ENCODE measurements at places on chromosomes 3 and 15. TPM values are rescaled to one million over a fixed set of nuclear protein-coding genes. Genes with fewer than 3 reads are reported as not detected.
A peak's percentile ranks its signal among the peaks of the same experiment; 100 is the strongest.

GRCh38 chr3:70042641-70043040 lies 43.1 kb downstream of the SAMMSON start:
- H3K4me3 ChIP-seq, result no peak overlapping the region
- no peak for DNase-seq
- H3K27me3 ChIP-seq, result no peaks in the 10 kb centered on the region
- H3K36me3 ChIP-seq, result no peaks in the 10 kb centered on the region
- peak overlapping the region; percentile 33 for H3K27ac ChIP-seq

DPH6 gene
- total RNA-seq, result 9.0 TPM

GRCh38 chr15:52257734-52258062 lies 37.9 kb downstream of the MYO5C start:
- no peak overlapping the region for H3K27ac ChIP-seq
- H3K4me3 ChIP-seq, result no peak overlapping the region
- no peaks in the 10 kb centered on the region for H3K36me3 ChIP-seq
- DNase-seq, result no peak
- H3K27me3 ChIP-seq, result no peaks in the 10 kb centered on the region
- H3K4me1 ChIP-seq, result peaks cover 19% of the 10 kb centered on the region

DNA sequence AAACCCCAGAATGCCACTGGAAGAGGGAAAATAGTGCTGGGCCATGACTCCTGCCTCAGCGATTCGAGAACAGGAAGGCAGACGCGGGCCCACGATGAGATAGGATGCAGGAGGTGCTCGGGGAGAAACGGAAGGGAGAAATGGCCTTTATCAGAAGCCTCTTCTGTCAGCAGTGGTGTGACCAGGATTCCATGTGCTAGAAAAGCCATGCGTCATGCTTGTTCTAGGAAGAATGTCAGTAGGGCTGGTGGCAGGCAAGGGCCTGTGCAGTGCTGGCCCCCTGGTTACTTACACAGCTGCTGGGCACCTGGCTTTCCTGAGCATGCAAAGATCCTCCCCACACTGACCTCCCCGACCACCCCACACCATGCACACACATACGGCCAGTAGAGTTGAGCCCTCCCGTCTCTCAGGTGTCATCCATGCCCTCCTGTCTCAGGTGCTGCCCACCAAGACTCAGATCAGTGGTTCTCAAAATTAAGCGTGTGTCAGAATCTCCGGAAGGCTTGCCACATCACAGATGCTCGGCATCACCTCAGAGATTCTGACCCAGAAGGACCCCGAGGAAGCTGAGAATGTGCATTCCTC lies 106.7 kb downstream of the ADAMTS17 start:
- H3K36me3 ChIP-seq, result no peaks in the 10 kb centered on the region
- no peak overlapping the region for H3K27ac ChIP-seq
- DNase-seq, result no peak
- H3K27me3 ChIP-seq, result no peaks in the 10 kb centered on the region

PTH1R gene
- total RNA-seq, result 10.3 TPM

SEMA5B gene
- 0.85 TPM for total RNA-seq

- H3K4me1 ChIP-seq, result peaks cover 28% of the 10 kb centered on the region
- DNase-seq, result no peak
- peak overlapping the region; percentile 22 for H3K27ac ChIP-seq
Measured at GRCh38 chr3:20060974-20061685, 20.9 kb downstream of the KAT2B start.

DNA sequence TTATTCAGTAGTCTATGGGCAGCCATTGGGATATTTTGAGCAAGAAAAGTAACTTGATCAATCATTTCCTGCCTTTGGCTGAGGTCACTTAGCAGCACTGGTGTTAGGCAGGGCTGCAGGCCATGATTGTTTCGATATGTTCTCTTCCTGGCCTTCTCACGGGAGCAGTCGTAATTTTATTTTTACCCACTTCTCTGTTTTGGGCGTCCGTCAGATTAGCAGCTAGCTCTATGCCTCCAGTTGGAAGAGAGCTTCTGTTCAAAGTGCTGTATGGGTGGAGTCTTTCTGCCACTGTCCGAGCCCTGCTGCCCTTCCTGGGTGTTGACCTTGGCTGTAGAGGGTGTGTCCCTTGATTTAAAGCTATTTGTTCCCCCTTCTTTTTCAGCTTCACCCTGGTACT lies 123.4 kb upstream of the ROPN1 start:
- H3K27me3 ChIP-seq, result no peaks in the 10 kb centered on the region
- H3K4me3 ChIP-seq, result peak overlapping the region; percentile 19
- peaks cover 59% of the 10 kb centered on the region for H3K4me1 ChIP-seq
- no peak for DNase-seq
- peaks cover 5% of the 10 kb centered on the region for H3K36me3 ChIP-seq
- H3K27ac ChIP-seq, result peak overlapping the region; percentile 66

GRCh38 chr15:65077981-65078352 lies 1.4 kb downstream of the KBTBD13 start:
- H3K27ac ChIP-seq, result peak overlapping the region; percentile 69
- no peaks in the 10 kb centered on the region for H3K27me3 ChIP-seq
- peaks cover 46% of the 10 kb centered on the region for H3K4me1 ChIP-seq
- no peaks in the 10 kb centered on the region for H3K36me3 ChIP-seq
- no peak overlapping the region for H3K4me3 ChIP-seq

INSYN1 gene
- total RNA-seq, result 13.0 TPM

All from ascending aorta (tissue), 2 donors.